NCI-H1436 treated with DMSO at 0.1 percent for 48 hours (cell line): ENCODE measurements at places on chromosomes 12 and 14.

GRCh38 chr12:70314145-70314544 lies 51.9 kb upstream of the KCNMB4 start:
- no peak for DNase-seq

- no peak for DNase-seq
Observed at GRCh38 chr12:25526778-25527177, 26.3 kb downstream of the LMNTD1 start.

GRCh38 chr14:22489957-22490950 lies 98.8 kb downstream of the DAD1 start:
- DNase-seq, result no peak

DNA sequence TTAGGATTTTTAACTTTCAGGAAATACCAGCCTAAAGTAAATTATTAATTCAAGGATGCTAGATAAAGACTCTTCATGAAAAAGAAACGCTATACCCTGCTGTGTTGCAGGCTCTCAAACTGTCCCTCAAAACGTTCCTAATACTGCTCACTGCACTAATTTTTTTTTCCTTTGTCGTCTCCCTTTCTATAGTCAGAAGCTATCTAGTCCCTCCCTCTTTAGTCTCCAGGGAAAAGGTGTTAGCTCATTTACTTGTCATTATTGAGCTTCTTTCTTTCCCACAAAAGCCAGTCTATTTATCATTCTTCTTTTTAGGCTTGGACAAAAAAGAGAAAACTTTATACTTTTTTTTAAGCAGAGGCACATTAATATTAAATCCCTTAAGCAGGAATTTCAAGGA lies 30.3 kb upstream of the INSM2 start:
- peak; percentile 36 for DNase-seq

DNA sequence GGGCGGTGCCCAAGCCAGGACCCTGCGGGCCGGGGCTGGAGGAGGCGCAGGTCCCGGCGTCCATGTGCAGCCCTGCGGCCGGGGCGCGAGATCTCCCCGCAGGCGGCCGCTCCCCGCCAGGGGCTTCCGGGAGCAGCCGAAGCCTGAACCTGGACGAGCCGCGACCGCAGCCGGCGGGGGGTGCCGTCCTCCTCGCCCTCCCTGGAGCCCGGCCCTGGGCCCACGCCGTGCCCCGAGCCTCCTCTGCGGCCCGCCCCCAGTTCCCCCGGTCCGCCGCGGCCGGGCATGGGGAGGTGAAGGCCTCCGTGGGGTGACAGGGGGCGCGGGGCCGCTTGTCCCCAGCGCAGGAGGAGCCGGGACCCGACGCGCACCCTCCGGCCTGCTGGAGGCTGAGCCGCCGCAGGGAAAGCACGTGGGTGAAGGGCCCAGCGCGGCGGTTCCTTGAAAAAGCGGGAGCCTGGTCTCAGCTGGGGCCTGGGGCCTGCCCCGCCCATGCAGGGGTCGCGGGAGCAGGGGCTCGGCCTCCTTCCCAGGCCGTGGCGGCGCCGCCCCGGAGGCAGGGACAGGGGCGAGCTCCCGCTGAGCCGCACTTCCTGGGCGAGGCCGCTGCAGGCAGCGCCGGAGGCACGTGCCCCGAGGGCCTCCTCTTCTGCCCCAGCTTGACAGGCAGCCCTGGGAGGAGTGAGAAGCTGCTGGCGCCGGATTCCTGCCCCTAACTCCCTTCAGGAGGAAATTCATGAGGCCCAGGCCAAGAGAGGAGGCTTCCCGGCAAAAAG lies 55.6 kb upstream of the PPP2R5C start:
- no peak for DNase-seq

DNA sequence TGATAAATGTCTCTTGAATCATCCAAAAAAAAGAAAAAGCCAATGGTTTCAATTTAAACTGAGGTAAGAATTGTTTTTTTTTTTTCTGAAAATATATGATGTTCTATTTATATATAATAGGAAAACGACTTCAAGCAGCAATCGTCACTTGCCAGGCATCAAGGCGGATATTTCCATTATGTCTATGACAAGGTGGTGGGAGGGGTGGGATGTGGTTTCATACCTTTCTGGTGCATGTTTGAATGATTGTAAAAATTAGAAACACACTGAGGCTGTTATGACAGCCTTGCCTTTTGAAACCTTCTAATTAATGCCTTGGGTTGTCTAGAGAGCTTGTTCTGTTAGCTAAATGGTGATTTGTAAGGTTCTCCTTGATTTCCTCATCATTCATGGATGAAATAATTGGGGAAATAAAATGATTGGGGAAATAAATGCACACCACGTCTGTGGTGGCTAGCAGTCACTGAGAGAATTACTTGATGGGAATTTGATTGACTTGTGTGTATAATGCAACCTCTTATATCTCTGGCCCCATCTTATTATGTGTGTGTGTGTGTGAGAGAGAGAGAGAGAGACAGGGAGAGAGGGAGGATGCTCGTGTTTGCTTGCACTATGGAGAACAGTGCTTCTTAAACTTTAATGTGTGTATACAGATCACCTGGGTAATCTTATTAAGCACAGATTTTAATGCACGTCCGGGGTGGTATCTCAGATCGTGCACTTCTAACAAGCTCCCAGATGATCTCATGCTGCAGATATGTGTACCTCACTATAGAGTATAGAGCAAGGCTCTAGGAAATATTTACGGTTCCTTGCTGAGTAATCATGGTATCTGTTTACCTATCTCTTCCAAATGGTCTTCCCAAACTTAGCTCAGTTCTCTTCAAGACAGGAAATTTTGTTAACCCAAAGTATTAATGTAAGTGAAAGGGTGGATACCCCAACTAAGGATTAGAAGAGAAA lies 502.6 kb downstream of the DIO2 start:
- DNase-seq, result no peak

DNA sequence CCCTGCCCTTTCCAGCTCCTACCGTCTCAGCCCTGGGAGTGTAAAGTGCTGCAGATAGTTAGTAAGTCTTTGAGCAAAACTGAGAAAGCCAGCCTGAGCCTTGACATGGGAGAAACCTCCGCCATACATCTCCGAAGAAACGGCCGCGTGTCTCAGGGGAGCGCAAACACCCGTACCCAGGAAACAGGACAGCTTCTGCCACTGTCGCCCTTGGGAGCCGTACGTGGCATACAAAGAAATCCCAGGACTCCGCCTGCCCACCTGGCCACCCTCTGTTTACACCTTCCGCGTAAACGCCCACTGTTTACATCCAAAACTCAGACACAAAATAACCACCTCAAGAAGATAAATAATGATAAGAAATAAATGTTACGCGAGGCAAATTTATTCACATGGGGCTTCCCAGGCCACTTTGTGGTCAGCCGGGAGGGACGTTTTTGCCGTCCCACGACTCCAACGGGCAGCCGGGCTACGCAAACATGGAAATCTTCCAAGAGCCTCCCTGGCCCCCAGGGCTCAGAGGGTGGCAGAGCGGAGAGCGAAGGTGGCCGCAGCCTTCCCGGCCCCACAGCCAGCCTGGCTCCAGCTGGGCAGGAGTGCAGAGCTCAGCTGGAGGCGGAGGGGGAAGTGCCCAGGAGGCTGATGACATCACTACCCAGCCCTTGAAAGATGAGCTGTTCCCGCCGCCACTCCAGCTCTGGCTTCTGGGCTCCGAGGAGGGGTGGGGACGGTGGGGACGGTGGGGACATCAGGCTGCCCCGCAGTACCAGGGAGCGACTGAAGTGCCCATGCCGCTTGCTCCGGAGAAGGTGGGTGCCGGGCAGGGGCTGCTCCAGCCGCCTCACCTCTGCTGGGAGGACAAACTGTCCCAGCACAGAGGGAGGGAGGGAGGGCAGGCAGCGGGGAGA lies at the start of gene BDKRB2:
TSS of gene BDKRB2 (plus strand) at position 689 of the 908 bp plus-strand sequence. CDS start 32,269 bp downstream, outside the sequence.
- DNase-seq, result no peak

DNA sequence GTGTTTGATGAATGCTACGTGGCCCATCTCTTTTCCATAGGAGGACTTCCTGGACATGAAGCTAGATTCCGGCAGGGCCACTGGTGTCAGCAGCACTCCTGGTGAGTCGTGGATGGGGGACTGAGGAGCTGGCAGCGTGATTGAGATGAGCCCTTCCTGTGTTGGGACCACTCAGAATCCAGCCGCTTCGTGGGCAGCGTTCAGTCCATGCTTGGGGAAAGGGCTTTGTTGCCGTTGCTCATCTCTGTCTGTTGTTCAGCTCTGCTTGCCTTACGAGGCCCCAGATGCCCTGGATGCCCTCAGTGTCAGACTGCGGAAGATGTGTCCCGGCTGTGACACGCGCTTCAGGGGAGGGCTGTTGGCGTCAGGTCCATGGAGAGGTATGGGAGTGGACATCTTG lies 127.1 kb upstream of the RTL1 start:
- no peak for DNase-seq

DNA sequence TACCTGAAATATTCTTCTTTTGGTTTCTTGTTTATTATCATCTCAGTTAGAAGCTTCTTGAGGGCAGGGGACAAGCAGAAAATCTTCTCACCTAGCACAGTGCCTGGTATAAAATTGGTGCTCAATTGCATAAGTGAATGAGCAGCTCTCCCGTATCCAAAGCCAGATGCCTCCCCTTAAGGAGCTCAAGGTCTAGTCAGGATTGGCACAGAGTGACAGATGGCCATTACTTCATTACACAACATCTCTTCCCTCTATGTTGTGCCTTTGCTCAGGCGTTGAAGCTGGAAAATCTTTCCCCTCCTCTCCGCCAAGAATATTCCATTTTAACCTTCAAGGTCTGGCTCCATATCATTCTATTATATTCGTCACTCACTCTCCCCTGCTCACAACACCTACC lies 3.6 kb downstream of the SLC4A8 start:
- no peak for DNase-seq

GRCh38 chr14:75298187-75298965 lies 19.7 kb downstream of the FOS start:
- no peak for DNase-seq

DNA sequence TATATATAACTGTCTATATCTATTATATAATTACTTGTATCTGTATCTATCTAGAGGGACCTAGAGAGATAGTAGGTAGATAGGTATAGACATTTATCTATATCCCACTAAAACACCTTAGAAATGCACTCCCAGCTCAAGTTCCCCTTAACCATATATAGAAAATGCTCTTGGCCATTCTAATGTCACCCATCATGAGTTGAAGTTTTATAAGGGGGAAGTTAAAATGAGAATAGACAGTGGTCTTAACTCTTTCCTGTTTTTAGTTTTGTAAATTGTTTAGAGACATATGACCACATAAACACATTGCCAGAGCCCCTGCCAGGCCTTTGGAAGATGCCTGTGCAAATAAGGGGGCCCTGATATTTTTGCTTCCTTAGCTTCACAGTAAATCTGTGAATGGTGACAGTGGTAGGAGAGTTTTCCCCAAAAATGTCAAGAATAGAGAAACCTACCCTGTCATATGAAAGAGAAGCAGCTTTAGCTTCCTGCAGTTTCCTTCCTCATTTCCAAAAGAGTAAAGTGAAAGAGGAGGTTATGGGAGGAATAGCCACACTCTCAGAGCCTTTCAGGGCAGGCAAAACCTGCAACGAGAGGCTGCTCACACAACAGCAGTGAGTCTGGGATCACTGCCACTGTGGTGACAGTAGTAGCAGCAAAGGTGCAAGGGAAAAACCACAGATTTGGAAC lies 45.5 kb downstream of the MGST1 start:
- DNase-seq, result no peak

DNA sequence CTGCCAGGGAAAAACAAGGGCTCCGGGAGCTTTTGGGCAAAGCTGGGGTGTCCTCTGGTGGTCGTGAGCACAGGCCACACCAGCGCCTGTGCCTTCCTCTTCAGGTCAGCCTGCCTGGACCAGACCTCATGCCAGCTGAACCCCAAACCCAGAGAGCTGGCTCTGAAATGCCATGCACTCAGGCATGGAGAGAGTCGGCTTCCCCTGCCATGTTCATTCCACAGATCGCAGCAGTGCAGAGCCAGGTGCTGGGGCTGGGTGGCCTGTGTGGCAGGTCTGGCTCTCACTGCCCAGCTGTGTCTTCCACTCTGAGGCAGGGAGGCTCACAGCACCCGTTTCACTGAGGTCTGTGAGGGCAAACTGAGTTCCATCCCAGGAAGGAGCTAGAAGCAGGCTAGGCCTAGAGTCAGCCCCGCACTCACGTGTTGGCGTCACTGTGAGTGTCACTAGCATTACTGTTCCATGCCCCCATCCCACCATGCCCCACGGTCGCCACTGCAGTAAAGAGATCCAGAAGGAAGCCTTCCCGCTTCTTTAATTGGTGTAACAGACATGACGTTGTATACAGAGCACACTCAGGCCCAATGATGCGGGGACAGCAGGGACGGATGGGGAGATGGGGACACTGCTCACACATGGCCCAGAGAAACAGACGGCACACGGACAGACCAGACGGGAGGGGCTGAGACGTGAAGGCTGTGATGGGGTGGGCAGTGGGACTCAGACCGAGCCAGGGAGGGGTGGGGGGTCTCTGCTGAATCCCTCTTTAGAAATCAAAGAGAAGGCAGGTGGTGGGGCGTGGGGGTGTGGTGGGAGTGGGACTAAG lies 2.7 kb downstream of the ARL6IP4 start:
- DNase-seq, result no peak

GRCh38 chr14:77691259-77691658 lies 16.6 kb downstream of the ALKBH1 start:
- no peak for DNase-seq

GRCh38 chr12:120162763-120163162 lies 31.8 kb downstream of the GCN1 start:
- no peak for DNase-seq

GRCh38 chr12:56713345-56713744 lies 11.8 kb downstream of the NACA start:
- DNase-seq, result no peak
